Fibroblast of upper back skin (primary cell): ENCODE measurements at places on chromosomes 1 and 21.

DNA sequence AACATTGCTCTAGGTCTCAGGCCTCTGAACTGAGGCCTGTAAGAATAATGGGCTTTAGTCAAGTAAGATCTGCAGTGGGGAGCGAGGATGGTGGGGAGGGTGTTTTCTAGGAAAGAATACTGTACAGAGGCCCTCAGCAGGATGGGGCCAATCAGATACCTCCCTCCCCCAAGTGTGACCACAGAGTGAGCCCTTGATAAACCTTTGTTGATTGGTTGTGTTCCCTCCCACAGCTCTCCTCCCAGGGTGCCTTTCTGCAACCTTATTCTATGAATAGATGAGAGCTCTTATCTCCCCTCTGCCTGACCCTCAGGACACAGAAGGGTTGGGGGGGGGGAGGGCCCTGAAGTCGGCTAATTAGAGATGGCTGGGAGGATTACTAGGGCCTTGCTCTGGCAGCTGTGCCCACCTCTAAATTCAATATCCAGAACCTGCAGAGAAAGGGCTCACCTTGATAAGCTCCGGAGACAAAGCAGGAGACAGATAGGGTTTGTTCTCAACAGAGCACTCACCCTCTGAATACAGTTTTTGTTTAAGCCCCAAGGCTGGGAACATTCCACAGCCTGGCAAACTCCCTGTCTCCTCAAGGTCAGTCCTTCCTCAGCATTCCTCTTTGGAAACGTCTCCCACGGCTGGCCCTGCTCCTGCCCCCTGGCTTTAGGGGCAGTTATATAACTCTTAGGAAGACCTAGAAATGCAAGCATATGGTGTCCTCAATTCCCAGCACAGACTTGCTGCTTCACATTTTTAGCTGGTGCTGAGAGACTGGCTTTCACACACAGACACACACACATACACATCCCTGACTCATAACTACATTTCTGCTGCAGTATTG lies 42.9 kb downstream of the ATP1A1 start:
- DNase-seq: no peak

DNA sequence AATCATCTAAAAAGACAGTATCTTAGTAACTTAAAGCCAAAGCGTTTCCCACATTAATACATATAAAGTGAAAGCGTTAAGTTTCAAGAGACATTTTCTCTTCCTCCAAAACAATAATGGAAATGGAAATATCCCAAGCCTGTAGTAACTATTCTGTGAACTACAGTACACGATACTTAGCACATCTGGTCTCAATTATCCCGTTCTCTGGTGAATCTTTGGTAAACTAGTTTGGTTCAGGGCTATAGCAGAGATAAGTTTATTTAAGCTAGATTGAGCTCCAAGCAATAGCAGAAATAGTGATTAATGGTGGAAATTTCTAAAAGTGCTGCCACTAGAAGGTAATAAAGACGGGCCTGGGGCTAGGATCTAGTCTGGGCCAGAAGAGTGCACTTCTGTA lies 55.2 kb downstream of the PCNX2 start:
- peak; percentile 63 for DNase-seq

DNA sequence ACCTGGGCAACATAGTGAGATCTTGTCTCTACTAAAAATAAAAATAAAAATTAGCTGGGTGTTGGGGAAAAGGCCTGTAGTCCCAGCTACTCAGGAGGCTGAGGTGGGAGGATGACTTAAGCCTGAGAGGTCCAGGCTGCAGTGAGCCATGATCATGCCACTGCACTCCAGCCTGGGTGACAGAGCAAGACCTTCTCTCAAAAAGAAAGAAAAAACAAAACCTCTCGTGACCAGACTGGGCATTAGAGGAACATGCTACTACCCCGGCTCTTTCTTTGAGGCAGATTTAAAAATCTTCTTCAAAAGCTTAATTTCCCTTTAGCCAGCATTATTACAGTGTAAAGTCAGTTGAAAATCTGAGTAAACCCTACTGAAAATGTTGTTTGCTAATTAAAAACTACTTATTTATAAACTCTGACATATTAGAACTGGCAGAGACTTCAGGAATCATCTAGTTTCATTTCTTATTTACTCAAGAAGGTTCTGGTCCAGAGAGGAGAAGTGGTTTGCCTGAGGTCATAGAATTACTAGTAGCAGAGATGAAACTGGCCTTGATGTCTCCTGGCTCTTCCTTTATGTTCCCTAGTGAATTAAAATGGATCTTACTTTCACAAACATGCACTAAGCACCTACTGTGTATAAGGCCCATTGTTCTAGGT lies 11.6 kb upstream of the ELAVL4 start:
- DNase-seq: no peak

DNA sequence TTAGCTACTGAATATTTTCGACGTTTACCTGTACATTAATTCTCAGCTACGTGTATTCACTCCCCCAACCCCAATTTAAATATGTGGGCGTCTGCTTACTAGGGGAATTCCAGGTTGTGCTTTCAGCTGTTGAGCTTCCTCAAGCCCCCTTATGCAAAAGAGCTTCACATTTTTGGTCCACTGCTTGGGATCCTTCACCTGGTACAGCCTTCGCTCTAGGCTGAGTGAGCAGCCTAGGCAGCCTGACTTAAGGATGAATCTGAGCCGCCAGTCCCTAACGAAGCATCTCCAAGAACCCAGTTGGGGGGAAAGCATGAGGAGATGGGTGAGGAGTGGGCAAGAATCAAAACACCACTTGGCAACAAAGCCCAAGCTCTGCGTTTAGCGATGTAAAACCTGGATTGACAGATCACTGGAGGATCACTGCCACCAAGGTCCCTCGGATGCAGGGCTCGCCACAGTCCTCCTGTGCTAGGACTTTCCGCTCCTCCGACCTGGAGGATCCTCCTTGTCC lies 674 bp downstream of the BCL10 start:
- no peak for DNase-seq

- DNase-seq: peak; percentile 78
Observed at GRCh38 chr1:32939655-32940371, 24.8 kb downstream of the RNF19B start.

DNA sequence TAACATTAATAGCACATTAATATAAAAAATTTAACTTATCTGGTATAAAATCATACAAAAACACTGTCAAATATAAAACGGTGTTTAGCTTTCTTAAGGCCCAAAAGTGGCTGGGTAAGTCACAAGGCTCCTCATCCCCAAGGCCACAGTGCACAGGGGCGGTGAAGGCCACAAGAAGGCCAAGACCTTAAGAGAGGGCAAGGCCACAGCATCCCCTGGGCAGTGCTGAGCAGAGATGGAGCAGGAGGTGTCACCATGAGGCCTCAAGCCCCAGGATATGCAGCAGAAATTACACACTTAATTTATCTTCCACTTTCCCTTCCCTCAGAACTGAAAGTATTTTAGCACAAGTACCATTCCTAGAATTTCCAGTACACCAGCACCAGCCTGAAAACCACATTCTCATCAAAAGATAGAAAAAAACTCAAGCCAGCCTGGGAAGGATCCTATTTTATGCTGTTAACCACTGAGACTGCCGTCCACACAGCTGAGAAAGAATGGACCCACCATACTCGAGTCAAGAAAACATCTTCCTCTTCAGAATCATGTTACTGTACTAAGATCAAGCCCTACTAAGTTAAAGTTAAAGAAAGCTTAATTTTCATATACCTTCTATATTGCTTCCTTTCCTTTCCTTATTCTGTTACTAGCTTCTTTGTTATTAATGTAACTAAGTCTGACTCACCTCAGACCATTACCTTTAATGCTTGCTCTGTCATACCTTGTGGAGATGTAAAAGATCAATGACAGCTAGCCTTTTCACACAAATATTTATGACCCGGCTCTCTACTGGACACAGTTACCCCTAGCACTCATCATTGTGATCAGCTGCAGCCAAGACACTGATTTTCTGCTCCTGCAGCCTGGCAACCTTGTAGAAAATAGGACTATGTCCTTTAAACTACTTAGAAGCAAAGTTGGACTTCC lies 26.4 kb upstream of the FMO1 start:
- peak; percentile 41 for DNase-seq

- DNase-seq: no peak
Observed at GRCh38 chr1:66210635-66211244, 323.2 kb upstream of the SGIP1 start.

GRCh38 chr1:246066573-246066972 lies 440.5 kb downstream of the SMYD3 start:
- DNase-seq: no peak
